ENCODE measurements at places on chromosomes 5 and 9.

DNA sequence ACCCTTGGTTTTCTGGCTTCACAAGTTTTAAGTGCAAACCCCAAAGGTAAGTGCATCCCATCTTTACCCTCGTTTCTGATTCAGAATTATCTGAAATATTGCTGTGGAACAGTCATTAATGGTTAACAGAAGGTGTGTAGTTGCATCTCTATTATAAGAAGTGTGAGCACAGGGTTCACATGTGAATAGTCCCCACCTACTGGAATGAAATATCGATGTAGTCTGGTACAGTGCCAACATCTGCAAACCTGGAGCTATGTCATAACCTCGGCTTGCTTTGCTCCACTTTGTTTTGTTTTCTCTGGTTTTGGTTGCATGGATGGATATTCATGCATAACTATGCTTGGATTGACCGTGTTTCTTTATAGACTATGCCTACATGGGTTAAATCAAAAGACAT, 12.6 kb downstream of the HTR4 start:
- no peak for DNase-seq

- no peak for DNase-seq
Measured at GRCh38 chr9:21060919-21061561, 16.7 kb downstream of the IFNB1 start.

DNA sequence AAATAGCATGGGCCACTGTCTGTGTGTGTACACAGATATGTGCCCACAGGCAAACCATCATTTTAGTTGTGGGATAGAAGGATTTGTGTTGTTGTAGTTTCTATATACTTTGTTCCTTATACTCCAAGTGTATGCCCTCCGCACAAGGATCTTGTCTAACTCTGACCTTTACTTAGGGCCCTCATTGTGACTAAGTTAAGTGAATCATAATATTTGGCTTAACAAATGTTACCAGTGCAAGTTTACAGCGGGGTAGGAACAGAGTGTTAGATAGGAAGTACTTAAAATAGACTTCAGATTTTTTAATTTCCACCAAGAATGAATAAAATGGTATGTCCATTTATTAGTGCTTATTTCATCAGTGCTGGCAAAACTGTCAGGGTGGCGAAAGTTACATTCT, 29.5 kb upstream of the CYFIP2 start:
- DNase-seq, result no peak

DNA sequence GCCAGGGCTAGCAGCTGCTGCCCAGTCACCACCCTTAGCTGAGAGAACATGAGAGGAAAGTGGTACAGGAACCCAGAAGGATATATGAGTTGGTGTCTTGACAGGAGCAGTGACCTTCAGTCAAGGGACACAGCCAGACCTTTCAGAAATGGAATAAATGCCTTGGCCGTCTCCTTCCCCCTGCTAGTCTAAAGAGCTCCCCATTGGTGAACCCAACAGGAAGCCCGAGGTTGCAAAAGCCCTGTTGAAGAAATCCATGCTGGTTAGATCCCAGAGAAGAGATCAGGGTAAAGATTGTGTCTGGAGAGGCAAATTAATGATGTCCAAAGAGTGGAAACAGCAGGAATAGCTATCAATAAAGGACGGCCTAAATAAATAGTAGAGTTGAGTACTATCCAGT, 244.5 kb downstream of the NR3C1 start:
- no peak for DNase-seq

- DNase-seq, result no peak
Measured at GRCh38 chr9:130905902-130906734, 9.5 kb upstream of the QRFP start.
